ENCODE measurements at places on chromosomes 1 and 21. TPM values are rescaled to one million over a fixed set of nuclear protein-coding genes. Genes with fewer than 3 reads are reported as not detected.

DNA sequence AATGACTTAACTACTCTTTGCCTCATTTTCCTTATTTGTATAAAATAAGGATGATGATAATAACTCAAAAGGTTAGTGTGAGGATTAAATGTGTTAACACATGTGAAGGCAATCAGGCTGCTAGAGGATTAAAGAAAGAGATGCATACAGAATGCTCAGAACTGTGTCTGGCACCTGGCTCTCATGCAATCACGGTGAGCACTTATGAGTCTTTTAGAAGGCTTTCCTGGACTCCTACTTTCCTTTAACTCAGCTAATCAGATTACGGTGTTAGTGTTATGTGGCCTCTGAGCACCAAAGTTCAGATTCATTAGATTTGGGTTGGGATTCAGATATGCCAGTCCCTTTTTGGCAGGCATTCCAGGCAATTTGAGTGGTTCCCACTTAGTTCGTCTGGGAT is 311.6 kb upstream of the USP24 start:
- DNase-seq: no peak
- no peaks in the 10 kb centered on the region for H3K4me1 ChIP-seq
- H3K36me3 ChIP-seq: no peaks in the 10 kb centered on the region

TMEM240 gene
- polyA plus RNA-seq: not detected

GRCh38 chr21:45882645-45883044 is 98.9 kb upstream of the COL6A1 start:
- no peaks in the 10 kb centered on the region for H3K27me3 ChIP-seq
- H3K27ac ChIP-seq: no peak overlapping the region
- H3K4me1 ChIP-seq: peaks cover 28% of the 10 kb centered on the region
- DNase-seq: no peak

DNA sequence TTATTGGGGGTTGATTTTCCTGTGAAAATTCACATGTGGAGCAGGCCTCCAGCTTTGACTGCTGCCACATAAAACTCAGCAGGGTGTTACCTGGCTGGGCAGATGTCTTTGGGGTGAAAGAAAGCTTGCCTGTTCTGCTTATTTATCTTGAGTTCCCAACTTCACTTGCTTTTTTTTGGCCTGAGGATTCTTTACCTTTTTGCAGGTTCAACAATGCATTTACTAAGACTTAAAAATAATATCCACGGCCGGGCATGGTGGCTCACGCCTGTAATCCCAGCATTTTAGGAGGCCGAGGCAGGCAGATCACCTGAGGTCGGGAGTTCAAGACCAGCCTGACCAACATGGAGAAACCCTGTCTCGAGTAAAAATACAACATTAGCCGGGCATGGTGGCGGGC is 509.1 kb downstream of the KIF26B start:
- H3K27me3 ChIP-seq: no peaks in the 10 kb centered on the region
- no peak overlapping the region for H3K27ac ChIP-seq
- no peaks in the 10 kb centered on the region for H3K4me1 ChIP-seq
- no peak for DNase-seq
- H3K4me3 ChIP-seq: no peak overlapping the region
- H3K36me3 ChIP-seq: no peaks in the 10 kb centered on the region

GOLT1A gene
- 1.3 TPM for polyA plus RNA-seq

CNIH4 gene
- polyA plus RNA-seq: 44.8 TPM

DNA sequence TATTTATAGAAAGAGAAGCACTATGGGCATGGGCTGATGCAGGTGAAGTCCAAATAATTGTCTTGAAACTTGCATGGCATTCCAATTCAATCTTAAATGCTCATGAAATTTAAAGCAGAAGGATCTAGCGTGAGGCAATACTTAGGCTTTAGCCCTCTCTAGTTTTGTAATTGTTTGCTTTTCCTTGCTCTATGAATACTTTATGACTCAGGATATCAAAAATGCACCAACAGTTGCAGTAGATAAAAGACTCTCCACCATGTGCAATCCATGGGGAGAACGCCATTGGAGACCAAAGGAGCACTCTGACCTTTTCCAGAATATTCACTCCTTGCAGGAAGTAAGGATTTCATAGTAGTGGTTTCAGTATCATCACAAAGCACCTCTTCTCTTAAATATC is 436.4 kb downstream of the LRRIQ3 start:
- no peaks in the 10 kb centered on the region for H3K36me3 ChIP-seq
- no peaks in the 10 kb centered on the region for H3K4me1 ChIP-seq
- H3K27me3 ChIP-seq: no peaks in the 10 kb centered on the region
- no peak overlapping the region for H3K4me3 ChIP-seq
- no peak overlapping the region for H3K27ac ChIP-seq

- H3K36me3 ChIP-seq: no peaks in the 10 kb centered on the region
- DNase-seq: no peak
- peak overlapping the region; percentile 83 for H3K27ac ChIP-seq
- H3K4me1 ChIP-seq: peaks cover 59% of the 10 kb centered on the region
Observed at GRCh38 chr1:155017946-155018316, 15.3 kb downstream of the ZBTB7B start.

SLC35F3 gene
- 1.4 TPM for polyA plus RNA-seq

- no peaks in the 10 kb centered on the region for H3K4me1 ChIP-seq
- no peak for DNase-seq
- no peak overlapping the region for H3K4me3 ChIP-seq
- peaks cover 14% of the 10 kb centered on the region for H3K36me3 ChIP-seq
Observed at GRCh38 chr1:32056598-32056997, 16.1 kb upstream of the TMEM39B start.

C8B gene
- not detected for polyA plus RNA-seq

DNA sequence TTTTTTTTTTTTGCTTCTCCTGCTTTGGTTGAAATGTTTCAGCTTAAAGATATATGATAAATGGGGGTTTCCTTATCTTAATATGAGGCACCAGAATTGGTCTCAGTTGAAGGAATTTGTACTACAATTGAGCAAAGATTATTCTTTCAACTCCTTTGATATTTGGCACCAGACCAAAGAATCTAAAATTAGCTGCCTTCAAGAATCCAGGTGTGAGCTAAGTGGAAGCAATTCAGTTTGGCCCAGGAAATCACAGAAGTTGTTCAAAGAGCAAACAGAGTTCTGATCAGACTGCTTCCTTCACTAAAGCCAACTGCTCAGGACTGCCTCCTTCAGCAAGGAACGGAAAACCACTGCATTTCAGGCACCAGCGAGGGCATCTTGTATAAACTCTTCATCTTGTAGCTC is 68.3 kb upstream of the BCAR3 start:
- no peak overlapping the region for H3K4me3 ChIP-seq
- H3K36me3 ChIP-seq: no peaks in the 10 kb centered on the region
- no peak overlapping the region for H3K27ac ChIP-seq
- H3K27me3 ChIP-seq: no peaks in the 10 kb centered on the region
- H3K4me1 ChIP-seq: peaks cover 4% of the 10 kb centered on the region

FAM72B gene
- polyA plus RNA-seq: 0.35 TPM

DNA sequence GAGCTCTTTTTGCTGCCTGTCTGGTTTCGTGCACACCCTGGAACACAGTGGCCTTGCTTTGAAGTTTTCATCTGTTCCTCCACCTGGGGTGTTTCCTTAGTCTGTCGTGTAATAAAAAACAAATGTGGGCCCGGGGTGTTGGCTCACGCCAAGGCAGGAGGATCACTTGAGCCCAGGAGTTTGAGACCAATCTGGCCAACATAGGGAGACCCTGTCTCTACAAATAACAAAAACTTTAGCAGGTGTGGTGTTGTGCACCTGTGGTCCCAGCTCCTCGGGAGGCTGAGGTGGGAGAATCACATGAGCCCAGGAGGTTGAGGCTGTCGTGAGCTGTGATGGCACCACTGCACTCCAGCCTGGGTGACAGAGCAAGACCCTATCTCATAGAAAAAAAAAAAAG is 4.5 kb downstream of the NCMAP start:
- no peaks in the 10 kb centered on the region for H3K36me3 ChIP-seq
- H3K27me3 ChIP-seq: no peaks in the 10 kb centered on the region
- H3K27ac ChIP-seq: no peak overlapping the region
- DNase-seq: no peak
- no peak overlapping the region for H3K4me3 ChIP-seq

- H3K4me1 ChIP-seq: no peaks in the 10 kb centered on the region
- no peak overlapping the region for H3K4me3 ChIP-seq
- no peaks in the 10 kb centered on the region for H3K36me3 ChIP-seq
- no peaks in the 10 kb centered on the region for H3K27me3 ChIP-seq
- DNase-seq: no peak
Observed at GRCh38 chr1:94022471-94023189, 98.3 kb downstream of the ABCA4 start.

- no peaks in the 10 kb centered on the region for H3K27me3 ChIP-seq
- H3K27ac ChIP-seq: no peak overlapping the region
- no peak for DNase-seq
- no peaks in the 10 kb centered on the region for H3K4me1 ChIP-seq
- H3K36me3 ChIP-seq: no peaks in the 10 kb centered on the region
Observed at GRCh38 chr1:71490432-71490831, 409.6 kb upstream of the ZRANB2 start.

GRCh38 chr1:220170836-220171526 is 77.0 kb downstream of the IARS2 start:
- H3K4me1 ChIP-seq: no peaks in the 10 kb centered on the region
- H3K4me3 ChIP-seq: no peak overlapping the region
- H3K27ac ChIP-seq: no peak overlapping the region
- H3K36me3 ChIP-seq: peaks cover 63% of the 10 kb centered on the region
- no peaks in the 10 kb centered on the region for H3K27me3 ChIP-seq

DNA sequence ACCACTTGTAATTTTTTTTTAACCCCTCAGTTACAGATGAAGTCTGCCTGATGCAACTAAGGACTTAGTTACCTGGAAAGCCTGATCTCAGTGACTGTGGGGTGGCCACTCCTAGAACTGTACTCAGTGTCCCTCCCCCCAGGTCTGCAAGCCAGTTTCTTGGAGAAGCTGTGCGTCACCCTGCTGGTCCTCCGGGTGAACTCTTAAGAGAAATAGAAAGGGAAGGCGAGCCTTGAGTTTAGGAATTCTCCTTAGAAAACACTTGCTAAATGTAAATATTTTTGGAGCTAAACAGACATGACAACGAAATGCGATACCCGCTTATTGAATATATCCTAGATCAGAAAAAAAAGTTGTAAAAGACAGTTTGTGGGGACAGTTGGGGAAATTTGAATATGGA is 730 bp downstream of the SLC16A4 start:
- no peak for DNase-seq
- H3K4me3 ChIP-seq: no peak overlapping the region
- no peaks in the 10 kb centered on the region for H3K27me3 ChIP-seq
- H3K36me3 ChIP-seq: no peaks in the 10 kb centered on the region

GRCh38 chr1:97364086-97364485 is 556.7 kb downstream of the DPYD start:
- no peaks in the 10 kb centered on the region for H3K4me1 ChIP-seq
- no peak overlapping the region for H3K4me3 ChIP-seq
- DNase-seq: no peak
- peaks cover 5% of the 10 kb centered on the region for H3K36me3 ChIP-seq

- H3K27ac ChIP-seq: peak overlapping the region; percentile 76
- H3K36me3 ChIP-seq: no peaks in the 10 kb centered on the region
- H3K4me1 ChIP-seq: peaks cover 13% of the 10 kb centered on the region
- H3K4me3 ChIP-seq: peak overlapping the region; percentile 62
- no peak for DNase-seq
- no peaks in the 10 kb centered on the region for H3K27me3 ChIP-seq
Observed at GRCh38 chr1:61742620-61743430, 545 bp downstream of the PATJ start.

DCDC2B gene
- polyA plus RNA-seq: not detected

DNA sequence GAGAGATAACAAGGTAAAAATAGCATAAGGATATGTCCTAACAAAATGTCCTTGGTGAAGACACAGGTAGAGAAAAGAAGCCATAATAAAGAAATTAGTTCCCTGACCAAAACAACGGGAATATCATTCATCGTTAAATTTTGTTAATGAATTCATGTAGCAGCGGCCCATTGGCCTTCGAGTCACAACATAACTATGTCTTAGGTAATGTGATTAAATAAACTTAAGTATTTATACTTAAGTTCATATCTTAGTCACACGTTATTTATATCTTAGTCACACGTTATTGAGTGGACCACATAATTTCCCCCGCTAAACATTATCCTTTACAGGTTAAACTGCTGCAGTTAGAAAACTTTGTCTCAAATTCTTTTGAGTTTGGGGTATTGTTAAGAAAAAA is 1.2 kb downstream of the NEXN start:
- H3K4me3 ChIP-seq: no peak overlapping the region
- DNase-seq: no peak
- H3K27me3 ChIP-seq: peaks cover 4% of the 10 kb centered on the region
- H3K36me3 ChIP-seq: no peaks in the 10 kb centered on the region
- no peak overlapping the region for H3K27ac ChIP-seq

DNA sequence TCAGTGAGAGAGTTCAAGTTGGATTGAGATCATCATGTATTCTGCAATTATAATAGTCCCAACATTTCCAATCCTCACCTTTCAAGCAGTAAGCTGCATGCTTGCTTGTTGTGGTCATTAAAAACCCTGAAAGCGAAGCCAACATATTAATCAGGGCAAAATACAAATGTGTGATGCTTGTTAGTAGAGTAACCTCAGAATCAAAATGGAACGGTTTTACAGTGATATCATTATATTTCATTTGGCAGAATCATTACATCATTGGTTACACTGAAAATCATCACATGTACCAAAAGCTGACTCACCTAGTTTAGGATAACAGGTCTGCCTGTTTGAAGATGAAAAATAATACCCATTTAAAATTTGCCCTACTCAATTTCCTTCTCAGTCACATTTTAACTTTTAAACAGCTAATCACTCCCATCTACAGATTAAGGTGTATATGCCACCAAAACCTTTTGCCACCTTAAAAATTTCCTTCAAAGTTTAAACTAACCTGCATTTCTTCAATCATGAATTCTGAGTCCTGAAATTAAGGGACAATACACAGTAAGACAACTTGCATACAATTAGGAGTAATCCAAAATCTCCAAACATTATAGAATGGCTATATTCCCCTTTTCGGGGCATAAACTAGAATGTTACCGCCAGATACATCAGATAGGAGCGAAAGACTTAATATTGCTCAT is 3.5 kb downstream of the GAS5 start:
- no peak for DNase-seq
- H3K4me3 ChIP-seq: no peak overlapping the region
- peaks cover 3% of the 10 kb centered on the region for H3K36me3 ChIP-seq
- peak overlapping the region; percentile 73 for H3K27ac ChIP-seq
- no peaks in the 10 kb centered on the region for H3K27me3 ChIP-seq
- H3K4me1 ChIP-seq: peaks cover 23% of the 10 kb centered on the region

- H3K27me3 ChIP-seq: no peaks in the 10 kb centered on the region
- H3K27ac ChIP-seq: no peak overlapping the region
- no peaks in the 10 kb centered on the region for H3K36me3 ChIP-seq
- H3K4me1 ChIP-seq: no peaks in the 10 kb centered on the region
- DNase-seq: no peak
Observed at GRCh38 chr21:44540741-44541288, 820 bp upstream of the KRTAP10-1 start.

DNA sequence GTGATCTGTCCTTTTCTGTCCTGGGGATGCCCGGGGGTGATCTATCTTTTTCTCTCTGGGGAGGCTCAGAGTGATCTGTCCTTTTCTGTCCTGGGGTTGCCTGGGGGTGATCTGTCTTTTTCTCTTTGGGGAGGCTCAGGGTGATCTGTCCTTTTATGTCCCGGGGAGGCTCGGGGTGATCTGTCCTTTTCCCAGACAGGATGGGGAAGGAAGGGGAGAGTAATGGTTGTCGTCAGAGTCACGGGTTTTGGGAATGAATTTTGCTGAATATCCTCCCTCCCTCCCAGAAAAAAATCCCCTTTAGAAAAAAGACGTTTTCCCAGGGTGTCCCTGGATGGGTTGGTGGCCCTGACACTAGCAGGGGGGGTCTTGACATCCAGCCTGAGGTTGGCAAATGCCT is 91.5 kb downstream of the ARHGEF10L start:
- no peak overlapping the region for H3K27ac ChIP-seq
- H3K4me1 ChIP-seq: no peaks in the 10 kb centered on the region
- no peaks in the 10 kb centered on the region for H3K27me3 ChIP-seq
- H3K36me3 ChIP-seq: no peaks in the 10 kb centered on the region
- no peak overlapping the region for H3K4me3 ChIP-seq

- H3K4me3 ChIP-seq: no peak overlapping the region
- no peaks in the 10 kb centered on the region for H3K27me3 ChIP-seq
Observed at GRCh38 chr1:107649023-107649422, 316.0 kb downstream of the VAV3 start.

SPRR2G gene
- not detected for polyA plus RNA-seq
